PC-9 (cell line): ENCODE measurements at places on chromosomes 6 and 20.

GRCh38 chr6:121142093-121142492, 192.2 kb downstream of the TBC1D32 start:
- DNase-seq: no peak

DNA sequence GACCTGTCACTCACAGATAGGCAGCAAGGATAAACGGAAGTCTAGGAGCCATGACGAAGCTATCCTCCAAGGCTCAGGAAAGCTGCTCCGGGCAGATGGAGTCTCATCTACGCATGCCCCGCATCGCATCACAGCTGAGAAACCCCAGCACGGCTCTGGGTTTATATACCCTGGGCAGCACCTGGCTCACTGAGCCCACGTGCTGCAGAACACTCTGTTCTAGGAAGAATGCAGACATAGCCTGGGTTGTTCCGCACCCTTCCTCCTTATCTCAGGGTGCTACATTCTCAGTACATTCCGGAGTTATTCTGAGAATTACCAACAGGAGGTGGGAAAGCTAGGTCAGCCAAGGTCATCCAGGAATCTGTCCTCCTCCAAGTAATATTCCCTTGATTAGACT, 260.4 kb downstream of the CBLN4 start:
- DNase-seq: no peak

DNA sequence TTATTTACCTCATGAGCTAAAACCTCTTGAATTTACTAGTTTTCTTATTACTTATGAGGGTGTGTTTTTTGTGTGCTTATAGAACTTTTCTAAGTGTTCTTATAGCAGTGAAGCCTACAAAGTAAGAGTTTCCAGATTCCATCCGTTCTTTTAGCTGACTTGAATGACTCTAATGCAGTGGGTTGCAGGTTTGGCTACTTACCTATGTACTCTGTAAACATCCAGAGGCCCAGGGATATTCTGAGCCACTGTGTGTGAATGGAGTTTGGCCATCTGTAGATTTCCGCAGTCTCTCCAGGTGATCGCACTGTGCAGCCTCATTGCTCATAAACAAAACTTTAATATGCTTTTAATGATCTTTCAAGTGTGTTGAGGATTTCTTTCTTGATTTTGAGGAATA, 157.8 kb downstream of the MYO6 start:
- DNase-seq: no peak

- no peak for DNase-seq
Observed at GRCh38 chr6:148493424-148493823, 150.8 kb downstream of the SASH1 start.

DNA sequence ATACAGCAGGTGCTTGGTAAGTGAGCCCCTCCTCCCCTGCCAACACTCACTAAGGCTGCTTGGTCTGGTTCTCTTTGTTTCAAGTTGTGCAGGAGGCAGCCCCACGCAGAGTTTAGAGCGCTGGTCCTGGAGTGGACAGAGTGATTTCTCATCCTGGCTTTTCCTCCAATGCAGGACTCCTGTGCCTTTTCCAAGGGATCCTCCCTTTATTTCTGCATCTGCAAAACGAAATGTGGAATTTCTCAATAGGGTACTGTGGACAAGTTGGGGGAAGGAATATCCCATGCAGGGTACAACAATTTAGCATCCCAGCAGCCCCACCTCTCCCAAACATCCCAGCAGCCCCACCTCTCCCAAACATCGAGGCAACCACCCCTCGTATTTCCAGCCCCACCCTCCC, 30.6 kb upstream of the CCDC167 start:
- DNase-seq: no peak

DNA sequence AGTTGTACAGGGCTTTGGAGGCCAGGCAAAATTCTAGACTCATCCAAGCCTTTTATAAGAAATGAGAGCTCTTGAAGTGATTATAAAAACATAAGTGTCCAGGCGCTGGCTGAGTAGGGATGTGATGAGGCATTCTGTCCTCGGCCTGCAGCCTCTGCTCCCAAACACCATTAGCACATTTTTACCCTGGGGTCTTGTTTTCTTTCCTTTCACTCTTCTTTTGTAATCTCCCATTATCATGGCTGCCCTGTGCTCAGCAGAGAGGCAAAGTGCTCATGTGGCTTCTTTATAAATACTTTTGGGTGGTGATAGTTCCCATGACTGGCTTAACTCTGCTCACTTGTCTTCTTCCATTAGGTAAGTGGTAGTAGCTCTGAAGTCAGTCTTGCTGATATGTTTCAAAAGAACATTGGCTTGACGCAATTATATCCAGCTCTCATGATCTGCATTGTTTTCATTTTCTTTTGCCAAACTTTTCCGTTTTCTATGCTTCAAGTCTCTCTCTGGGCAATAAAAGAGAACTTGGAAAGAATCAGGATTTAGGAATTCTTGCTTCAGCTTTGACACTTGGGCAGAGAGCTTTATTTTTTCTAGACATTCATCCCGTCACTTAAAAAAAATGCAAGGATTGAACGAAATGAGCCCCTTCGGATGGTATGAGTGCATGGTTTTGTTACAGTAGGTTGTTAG, 61.1 kb downstream of the CAP2 start:
- DNase-seq: no peak

DNA sequence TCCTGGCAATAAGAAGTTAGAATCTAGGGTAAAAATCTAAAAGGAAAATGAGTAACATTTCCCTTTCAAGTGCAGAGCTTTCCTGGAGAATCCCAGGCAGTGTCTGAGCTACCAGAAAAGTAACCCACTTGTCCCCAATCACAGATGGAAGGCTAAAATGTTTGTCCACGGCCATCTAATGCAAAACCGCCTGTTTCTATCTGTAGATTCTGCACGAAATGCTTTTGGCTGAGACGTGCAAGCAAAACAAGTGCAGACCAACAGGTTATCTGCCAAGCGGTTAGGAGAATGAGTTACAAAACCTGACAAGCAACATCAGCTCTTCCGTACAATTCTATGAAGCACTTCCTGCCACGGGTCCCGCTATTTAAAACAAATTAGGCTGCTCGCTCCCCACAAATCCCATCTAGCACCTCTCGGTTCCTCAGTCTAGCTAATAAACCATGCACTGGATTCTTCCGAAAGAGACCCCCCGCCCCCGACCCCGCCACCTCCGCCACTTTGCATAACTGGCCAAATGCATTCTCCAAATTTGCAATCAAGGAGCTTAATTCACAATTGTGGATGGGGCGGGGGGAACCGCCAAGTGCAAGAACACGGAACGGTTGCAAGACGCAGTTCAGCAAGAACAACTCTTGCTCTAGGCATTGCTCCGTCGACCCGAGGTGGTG, 1.4 kb downstream of the ELOVL5 start:
- peak; percentile 28 for DNase-seq

DNA sequence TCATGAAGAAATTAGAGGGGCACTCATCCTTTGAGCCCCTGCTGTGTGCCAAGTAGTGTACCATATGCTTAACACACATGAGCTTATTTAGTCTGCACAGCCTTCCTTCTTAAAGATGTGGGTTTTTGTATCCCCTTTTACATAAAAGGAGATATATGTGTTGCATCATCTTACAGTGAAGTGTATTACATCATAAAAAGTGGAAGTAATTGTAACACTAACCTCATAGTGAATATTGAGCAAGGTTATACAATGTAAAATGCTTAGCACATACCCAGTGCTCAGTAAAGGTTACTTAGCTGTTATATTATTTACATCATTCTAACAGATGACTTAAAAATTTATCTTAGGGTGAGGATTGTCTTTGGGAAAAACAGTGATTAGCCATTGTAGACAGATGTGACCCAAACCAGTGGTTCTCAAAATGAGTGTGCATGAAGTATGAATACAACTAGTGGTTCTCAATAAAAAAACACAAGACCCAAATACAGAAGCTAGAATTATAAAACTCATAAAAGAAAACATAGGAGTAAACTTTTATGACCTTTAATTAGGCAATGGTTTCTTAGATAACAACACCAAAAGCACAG, 3.8 kb upstream of the PIGU start:
- peak; percentile 43 for DNase-seq

DNA sequence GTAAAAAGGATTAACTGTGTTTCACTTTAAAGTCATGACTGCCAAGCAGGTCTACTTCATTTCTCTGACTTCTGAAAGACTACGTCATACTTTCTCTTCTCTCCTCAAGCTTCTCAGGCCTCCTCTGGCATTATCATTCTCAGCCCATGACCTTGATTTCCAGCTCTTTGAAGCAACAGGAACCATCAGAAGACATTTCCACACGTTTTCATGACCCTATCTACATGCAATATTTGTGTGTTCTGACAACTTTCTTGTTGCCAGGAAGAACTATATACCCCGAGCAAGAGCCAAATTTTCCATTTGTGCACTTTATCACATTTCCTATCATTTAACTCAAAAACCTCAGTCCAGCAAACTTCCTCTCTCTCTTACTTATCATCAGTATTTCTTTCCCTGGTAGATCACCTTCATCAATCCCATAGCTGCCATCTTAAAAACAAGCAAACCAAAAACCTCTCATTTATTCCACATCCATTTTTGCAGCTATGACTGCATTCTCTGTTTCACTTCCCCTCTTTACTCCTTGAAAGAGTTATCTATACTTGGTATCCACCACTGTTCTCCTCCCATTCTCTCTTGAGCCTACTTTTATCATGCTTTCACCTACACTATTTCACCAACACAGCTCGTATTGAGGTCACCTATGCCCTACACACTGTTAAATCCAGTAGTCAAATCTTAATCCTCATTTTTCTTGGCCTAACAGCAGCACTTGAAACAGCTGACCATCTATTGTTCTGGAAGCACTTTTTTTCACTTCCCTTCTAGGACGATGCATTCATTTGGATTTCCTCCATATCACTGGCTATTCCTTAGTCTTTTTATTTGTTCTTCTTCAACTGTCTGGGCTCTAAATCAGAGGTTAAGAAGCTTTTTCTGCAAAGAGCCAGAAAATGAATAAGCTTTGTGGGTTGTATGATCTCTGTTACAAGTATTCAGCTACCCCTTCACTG, 47.1 kb downstream of the STX7 start:
- DNase-seq: no peak

DNA sequence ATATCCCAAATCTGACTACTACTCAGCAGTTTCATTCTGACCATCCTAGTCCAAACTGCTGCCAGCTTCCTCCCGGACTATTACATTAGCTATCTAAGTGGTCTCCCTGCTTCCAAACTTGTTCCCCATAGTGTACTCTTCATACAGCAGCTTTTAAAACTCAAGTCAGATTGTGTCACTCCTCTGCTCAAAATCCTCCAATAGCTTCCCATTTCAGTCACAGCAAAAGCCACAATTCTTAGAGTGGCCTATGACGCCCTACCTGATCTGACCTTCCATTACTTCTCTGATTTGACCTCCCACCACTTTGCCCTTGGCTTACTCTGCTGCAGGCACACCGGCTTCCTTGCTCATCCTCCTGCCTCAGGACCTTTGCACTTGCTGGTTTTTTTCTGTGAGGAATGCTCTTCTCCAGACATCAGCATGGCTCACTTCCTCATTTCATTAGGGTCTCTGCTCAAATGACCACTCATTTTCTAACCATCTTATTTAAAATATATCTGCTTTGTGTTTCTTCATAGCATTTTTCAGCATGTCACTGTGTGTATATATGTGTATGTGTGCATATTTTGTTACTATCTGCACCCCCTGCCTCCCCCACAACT, 111.1 kb upstream of the DTNBP1 start:
- DNase-seq: no peak

- DNase-seq: no peak
Observed at GRCh38 chr20:41861772-41862422, 243.7 kb upstream of the CHD6 start.

DNA sequence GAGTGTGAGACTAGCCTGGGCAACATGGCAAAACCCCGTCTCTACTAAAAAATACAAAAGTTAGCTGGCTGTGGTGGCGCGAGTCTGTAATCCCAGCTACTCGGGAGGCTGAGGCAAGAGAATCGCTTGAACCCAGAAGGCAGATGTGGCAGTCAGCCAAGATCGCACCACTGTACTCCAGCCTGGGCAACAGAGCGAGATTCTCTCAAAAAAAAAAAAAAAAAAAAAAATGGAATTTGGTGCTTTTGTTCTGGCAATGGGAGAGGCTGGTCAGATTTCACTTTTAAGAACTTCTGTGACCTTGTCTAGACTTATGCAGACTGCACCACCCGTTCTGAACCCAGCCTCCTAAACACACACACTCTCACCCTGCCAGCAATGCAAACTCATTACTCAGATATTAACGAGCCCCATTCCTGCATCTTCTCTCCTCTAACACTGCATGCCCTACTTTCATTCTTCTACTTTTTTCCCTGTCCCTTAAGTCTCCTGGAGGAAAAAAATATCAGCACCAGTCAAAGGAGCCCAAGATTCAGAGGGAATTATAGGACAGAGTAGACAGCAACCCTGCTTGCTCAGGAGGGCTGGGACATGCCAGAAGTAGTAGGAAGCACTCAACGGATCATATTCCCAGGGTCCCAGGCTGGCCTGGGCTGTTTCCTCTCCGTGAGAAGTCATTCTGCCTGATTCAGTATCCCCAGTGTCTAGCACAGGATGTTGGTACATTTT, 4.4 kb downstream of the MOCS1 start:
- no peak for DNase-seq

DNA sequence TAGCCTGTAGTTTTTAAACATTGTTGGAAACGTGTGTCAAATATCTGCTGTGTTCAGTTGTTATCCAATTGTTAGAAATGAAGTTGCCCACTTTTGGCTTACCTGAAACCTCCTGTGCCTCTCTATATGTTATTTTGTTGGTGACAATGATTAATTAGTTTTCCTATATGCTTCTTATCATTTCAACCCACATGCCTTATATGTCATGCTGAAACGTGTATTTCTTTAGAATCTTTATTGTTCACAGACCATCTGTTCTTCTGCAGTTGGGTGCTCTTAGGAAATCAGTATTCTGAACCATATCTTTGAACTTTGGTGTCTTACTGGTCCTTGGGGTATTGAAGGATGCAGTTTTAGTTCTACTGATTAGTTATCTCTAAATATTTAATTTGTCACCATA, 91.2 kb upstream of the SCGN start:
- DNase-seq: no peak

GRCh38 chr6:33252759-33253158, 18.9 kb downstream of the VPS52 start:
- no peak for DNase-seq

DNA sequence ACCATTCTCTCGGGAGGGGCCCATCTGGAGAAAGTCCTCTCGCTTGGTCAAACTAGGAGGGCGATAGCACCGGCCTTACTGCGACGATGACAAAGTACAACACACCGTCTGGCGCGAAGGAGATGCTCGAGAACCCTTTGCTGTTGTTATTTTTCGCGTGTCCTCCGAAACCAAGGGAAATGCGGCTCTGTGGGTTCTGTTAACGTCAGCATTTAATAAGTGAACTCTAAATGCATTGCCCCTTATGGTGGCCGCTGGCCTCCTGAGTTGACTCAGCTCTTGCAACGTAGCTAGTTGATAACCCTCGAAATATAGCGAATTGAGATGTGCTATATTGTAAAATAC, 577 bp upstream of the SCAND1 start:
- DNase-seq: no peak

DNA sequence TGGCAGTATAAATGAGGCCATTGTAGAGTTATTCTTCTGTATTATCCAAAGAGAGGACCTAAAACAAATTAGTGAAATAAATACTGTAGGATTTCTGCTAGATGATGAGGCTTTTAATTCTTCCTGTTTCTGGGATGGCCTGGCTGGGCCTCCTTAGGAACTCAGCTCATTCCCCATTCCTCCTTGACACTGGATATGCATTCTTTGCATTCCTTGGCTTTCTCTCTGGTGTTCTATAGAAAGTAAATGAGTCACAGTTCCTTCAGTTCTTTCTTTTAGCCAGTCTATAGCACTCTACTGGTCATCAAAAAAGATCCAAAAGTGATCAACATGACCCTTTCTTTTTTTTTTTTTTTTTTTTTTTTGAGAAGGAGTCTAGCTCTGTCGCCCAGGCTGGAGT, 8.6 kb downstream of the OR10C1 start:
- DNase-seq: no peak
